Aorta (tissue), 5 donors: ENCODE measurements at places on chromosomes 6 and 20. TPM values are rescaled to one million over a fixed set of nuclear protein-coding genes. Genes with fewer than 3 reads are reported as not detected.

The ULBP1 gene
- total RNA-seq: 0.13 TPM

The BHLHE23 gene
- total RNA-seq: not detected

The HLA-DMB gene
- 20.1 TPM for total RNA-seq

The PBOV1 gene
- not detected for total RNA-seq

The CLDN20 gene
- not detected for total RNA-seq

The B3GAT2 gene
- not detected for total RNA-seq

The MTHFD1L gene
- total RNA-seq: 65.8 TPM

The RAB32 gene
- total RNA-seq: 31.9 TPM
